ENCODE measurements at places on chromosomes 2 and 18.

DNA sequence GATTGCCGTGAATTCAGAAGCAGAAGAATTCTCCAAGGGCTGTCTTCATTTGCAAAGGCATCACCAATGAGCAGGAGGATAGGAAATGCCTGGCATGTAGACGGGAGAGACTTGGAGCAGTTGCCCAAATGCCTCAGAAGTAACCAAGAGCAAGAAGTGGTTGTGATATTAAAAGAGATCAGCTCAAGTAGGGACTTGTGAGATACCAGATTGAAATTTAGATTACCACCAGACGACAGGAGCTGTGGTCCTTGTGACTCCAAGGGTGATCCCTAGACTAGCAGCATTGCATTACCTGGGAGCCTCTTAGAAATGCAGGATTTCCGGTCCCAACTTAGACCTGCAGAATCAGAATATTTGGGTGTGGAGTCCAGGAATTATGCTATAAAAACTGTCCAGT is 228.6 kb upstream of the EPAS1 start:
- no peaks in the 10 kb centered on the region for H3K27me3 ChIP-seq
- no peak for DNase-seq
- H3K4me3 ChIP-seq: no peak overlapping the region
- H3K27ac ChIP-seq: no peak overlapping the region
- no peaks in the 10 kb centered on the region for H3K36me3 ChIP-seq

DNA sequence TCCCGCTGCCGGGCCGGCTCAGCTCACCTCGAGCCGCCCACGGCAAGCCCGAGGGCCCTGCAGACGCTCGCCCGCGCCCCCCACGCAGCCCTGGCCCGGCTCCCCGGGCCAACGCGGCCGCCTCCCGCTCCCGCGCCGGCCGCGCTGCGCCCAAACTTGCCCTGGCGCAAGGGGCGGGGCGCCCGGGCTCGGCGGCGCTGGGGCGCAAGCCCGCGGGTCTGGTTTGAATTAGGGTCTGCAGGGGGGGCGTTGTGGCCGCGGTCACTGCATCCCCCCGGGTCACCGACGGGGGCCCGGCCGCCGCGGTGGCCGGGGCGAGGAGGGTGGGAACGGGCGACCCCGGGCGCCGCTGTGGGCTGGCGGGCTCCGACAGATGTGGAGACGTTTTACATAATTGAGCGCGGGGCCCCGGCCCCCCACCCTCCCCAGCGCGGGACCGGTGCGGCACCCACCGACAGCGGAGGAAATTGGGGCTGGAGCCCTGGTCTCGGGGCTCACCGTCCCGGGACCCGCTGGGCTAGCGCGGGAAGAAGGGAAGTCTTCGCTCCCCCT is 690 bp downstream of the SDC1 start:
- no peaks in the 10 kb centered on the region for H3K36me3 ChIP-seq
- DNase-seq: peak; percentile 59
- H3K27me3 ChIP-seq: no peaks in the 10 kb centered on the region
- H3K4me1 ChIP-seq: no peaks in the 10 kb centered on the region
- peak overlapping the region; percentile 74 for H3K27ac ChIP-seq

- no peaks in the 10 kb centered on the region for H3K27me3 ChIP-seq
- H3K27ac ChIP-seq: peak overlapping the region; percentile 65
- H3K36me3 ChIP-seq: no peaks in the 10 kb centered on the region
- no peak overlapping the region for H3K4me3 ChIP-seq
- DNase-seq: peak; percentile 79
These were observed 15.7 kb downstream of the COL5A2 start for GRCh38 chr2:189163889-189164288.

- H3K4me3 ChIP-seq: peak overlapping the region; percentile 75
- H3K36me3 ChIP-seq: no peaks in the 10 kb centered on the region
- peaks cover 17% of the 10 kb centered on the region for H3K4me1 ChIP-seq
- H3K27ac ChIP-seq: peak overlapping the region; percentile 97
- no peak for DNase-seq
These were observed 1.5 kb upstream of the UGP2 start for GRCh38 chr2:63840081-63840784.

- H3K4me3 ChIP-seq: no peak overlapping the region
- H3K27ac ChIP-seq: no peak overlapping the region
- no peak for DNase-seq
- no peaks in the 10 kb centered on the region for H3K36me3 ChIP-seq
- no peaks in the 10 kb centered on the region for H3K27me3 ChIP-seq
These were observed 12.8 kb upstream of the NPPC start for GRCh38 chr2:231939022-231939421.

DNA sequence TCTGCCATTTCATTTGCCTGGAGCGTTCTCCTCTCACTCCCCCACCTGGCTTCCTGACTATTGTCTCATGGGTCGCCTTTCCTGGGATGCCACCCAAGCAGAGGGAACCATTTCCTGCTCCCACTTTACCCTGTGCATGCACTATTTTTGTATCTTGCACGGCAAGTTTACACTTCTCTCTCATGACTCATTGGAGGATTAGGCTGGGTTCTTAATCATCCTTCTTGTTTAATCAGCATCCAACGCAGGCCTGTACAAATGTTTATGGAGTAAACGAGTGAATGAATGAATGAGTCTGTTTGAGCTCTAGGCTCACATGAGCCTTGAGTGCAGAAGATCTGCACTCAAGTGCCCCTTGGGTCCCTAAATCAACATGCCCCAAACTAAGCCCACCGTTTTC is 3.8 kb upstream of the ARHGAP25 start:
- H3K4me1 ChIP-seq: peaks cover 31% of the 10 kb centered on the region
- DNase-seq: peak; percentile 50
- H3K27ac ChIP-seq: no peak overlapping the region
- no peaks in the 10 kb centered on the region for H3K36me3 ChIP-seq

DNA sequence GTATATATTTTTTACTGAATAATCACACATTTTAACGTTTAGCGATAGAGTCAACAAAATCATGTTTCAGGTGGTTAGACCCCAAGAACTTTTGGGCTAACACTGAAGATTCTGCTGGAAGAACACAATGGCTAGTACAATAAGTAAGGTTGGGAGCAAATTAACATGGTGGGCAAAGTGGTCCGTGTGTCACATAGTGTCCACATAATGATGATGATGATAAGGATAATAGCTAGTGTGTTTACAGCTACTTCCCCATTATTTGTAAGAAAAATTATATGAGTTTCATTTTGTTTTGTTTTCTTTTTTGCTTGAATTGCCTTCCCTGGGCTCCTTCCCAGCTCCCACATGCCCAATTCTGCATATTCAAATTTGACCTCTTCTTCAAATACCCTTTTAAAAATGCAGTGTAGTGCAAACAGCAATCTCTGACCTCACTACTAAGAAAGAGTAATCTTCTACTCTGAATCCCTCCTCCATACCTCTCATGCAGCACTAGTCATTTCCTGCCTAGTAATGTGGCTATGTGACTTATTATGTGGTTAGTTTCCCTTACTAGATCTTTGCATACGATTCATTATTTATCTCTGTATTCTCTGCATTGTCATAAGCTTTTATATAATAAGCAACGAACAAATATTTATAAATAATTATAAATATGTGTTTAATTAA is 16.9 kb upstream of the VPS54 start:
- no peaks in the 10 kb centered on the region for H3K36me3 ChIP-seq
- H3K4me1 ChIP-seq: peaks cover 15% of the 10 kb centered on the region
- DNase-seq: no peak
- no peak overlapping the region for H3K4me3 ChIP-seq
- no peak overlapping the region for H3K27ac ChIP-seq
